NCI-H1436 treated with DMSO at 0.1 percent for 48 hours (cell line): ENCODE measurements at places on chromosomes 6 and 20.

DNA sequence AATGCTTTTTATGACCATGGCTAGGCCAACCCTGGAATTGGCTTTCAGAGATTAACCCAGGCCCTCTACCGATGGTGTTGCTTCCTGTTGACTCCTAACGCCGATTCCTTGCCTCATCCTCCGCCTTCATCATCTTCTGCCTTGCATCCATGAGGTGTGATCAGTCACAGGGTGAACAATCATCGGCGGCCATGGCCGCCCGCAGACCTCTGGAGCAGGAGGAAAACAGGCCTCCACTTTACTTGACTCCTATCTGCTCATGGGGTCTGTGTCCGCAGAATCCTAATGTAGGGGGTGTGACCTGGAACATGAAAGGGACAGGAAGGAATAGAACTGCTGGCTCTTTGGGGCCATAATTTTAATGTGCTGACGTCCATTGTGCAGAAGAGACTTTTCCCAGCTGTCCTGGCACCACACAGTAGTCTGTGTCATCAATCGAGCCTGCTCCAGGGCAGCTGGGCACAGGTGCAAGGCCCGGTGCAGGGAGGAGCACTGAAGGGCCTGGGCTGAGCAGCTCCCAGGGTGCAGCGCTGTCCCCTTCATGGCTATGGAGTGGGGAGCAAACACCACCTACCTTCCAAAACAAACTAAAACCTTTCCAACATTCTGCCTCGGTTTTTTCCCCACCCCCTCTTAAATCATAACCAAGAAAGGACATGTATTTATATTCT, 8.0 kb downstream of the SLC22A3 start:
- DNase-seq: no peak

GRCh38 chr6:68197356-68197755, 437.7 kb upstream of the ADGRB3 start:
- no peak for DNase-seq

DNA sequence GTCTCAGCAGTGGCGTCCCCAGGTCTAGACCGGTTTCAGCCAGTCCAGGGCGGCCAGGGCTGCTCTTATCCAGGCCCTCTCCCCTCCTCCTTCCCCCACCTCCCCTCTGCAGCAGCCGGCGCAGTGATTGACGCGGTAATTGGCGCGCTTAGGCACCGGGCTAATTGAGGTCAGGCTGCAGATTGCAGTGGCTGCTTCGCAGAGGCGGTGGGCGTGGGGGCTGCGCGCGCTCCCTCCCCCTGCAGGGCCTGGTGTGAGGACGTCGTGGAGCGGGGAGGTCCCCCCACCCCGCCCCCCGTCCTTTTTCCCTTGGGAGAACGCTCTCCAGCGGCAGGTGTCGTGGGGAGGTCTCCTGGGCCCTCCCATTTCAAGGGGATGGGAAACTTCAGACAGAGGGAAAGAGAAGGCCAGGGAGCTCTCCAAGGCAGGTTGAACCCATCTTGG, 70.4 kb upstream of the BLCAP start:
- DNase-seq: peak; percentile 81

DNA sequence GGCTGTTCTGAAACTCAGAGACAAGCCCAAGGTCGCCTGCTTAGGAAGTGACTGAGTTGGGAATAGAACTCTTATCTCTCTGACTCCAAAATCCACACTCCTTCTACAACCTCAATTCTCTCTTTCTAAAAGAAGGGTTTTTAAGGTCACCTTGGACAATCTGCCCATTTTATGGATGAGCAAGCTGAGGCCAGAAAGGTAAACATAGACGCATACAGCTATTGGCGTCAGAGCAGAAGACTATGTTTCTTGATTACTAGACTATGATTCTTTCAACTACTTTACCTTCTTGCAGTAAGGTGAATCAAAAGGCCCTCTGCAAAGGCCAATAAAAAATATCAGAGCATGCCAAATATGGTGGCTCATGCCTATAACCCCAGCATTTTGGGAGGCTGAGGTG, 276.6 kb downstream of the CLIC5 start:
- no peak for DNase-seq

DNA sequence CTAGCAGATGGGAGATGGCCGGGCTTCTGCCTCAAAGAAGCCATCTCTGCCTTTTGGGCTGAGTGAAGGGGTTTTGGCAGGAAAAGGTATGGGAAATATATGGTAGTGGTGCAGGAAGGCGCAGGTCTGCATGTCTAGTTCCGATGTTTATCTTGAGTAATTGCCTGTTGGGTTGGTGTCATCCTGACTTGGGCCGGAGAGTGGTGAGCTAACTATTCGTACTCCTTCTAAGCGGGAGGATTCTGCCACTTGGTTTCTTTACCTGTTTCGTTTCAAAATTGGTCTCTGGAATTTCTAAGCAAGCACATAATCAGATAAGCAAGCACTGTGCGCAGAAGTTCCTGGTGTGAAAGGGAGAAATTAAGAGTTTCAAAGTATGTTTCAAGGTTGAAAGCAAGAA, 229.6 kb downstream of the SAMD5 start:
- DNase-seq: no peak

- DNase-seq: no peak
These were observed 51.9 kb upstream of the EDN1 start for GRCh38 chr6:12238219-12238618.

- DNase-seq: no peak
These were observed 1.3 kb downstream of the SOBP start for GRCh38 chr6:107491138-107491609.

DNA sequence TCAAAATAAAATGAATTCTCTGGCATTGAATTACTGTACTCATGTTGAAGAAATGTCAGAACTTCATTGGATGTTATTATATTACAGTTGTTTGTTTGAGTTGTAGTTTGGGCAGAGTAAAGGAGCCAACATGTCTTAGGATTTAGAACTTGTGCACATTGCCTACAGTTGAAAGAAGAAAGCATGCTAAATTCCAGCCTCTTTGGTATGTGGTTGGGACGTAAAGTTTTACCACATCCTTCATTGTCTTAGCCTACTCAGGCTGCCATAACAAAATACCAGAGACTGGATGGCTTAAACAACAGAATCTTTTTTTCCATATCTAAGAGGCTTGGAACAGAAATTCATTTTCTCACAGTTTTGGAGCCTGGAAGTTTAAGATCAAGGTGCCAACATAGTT, 42.4 kb downstream of the HFE start:
- no peak for DNase-seq

DNA sequence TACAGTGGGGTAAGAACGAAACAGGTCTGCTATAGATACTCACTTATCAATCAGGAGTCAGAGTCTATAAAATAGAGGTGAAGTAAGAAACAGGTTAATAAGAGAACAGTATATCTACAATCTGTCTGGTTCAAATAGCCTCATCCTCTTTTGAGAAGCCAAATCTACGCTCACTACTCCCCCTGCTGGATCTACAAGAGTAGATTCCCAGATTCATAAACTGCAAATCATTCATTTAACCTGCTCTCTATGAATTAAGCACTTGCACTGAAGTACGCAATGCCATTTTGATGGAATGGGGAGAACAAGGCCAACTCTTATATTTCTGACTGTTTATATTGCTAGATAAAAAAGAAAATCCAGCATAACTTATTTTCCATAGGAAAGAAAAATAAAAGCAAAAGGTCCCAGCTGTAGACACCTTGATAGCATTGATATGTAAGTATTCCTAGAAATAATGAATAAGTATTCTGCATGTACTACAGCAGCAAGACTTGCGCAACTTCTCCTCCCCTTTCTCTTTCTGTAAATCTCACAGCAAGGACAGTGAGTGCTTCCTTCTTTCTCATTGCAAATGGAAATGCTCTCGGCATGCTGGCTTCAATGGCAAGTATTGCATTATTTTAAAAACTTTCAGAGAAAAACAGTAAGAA, 92.3 kb downstream of the RFX6 start:
- no peak for DNase-seq

- no peak for DNase-seq
These were observed 137.4 kb upstream of the RNF24 start for GRCh38 chr20:4152696-4153235.

GRCh38 chr20:48215536-48215935, 430.3 kb upstream of the SULF2 start:
- DNase-seq: no peak

- no peak for DNase-seq
These were observed 24.0 kb downstream of the JAG1 start for GRCh38 chr20:10649797-10650160.

GRCh38 chr6:53517021-53517420, 27.9 kb downstream of the GCLC start:
- DNase-seq: no peak

GRCh38 chr6:2764610-2765165, 505 bp upstream of the WRNIP1 start:
- peak; percentile 40 for DNase-seq

DNA sequence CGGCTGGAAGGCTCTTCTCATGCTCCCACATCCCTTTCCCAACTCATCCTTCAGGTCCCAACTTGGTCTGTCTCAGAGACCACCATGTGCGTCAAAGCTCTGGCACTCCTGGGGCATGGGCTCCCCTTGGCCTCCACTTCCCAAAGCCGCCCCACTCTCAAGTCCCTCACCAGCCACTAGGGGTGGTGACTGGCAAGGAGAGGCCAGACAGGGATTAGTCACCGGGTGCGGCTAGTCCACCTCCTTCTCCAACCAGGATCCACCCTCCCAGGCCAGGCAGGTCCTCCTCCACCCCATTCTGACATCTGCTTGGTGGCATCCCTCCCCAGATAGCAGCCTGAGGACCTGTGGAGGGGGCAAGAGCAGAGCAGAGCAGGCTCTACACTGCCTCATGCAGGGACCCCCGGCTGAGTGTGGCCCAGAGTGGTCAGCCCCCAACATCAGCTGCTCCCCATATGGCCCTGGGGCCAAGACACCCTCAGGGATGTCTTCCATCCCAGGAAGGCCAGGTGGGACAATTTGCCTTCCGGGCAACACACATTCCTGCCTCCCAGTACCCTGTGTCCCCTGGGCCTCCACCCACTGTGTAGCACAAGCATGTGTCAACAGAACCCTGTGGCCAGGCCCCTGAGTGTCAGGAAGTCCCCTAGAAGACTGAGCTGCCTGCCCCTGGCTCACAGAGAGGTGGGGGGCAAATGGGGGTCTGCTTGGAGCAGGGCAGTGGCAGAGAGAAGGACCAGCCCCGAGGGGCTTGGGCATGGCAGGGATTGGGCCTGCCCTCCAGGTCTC, 29.2 kb downstream of the YTHDF1 start:
- no peak for DNase-seq

DNA sequence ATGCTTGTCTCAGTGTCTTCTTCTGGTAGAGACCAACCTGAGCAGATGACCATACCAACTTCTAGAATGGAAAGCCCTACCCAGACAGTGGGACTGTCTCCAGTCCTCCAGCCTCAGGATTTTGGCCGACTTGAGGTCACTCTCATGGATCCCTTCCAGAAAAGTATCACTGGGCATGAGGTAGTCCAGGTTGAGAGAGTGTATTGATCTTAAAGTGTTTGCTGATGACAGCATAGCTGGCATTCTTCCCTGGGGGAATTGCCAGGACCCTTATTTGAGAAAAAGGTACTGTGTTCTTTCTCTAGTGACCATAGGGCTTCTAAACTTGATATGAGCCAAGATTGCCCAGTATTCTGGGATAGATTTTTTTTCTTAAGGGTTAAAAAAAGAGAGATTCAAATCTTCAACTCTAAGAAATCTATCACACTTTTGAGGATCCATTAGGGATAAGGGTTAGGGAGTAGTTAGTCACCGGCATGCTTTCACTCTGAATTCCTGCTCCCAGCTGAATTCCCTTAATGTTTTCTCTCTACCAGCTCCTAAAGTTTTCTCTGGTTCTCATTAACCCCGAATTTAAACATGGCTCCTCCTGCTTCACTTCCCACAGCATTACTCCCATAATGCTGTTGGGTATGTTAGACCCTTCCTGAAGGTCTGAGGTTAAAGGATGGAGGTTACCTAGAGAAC, 73.6 kb upstream of the FLRT3 start:
- no peak for DNase-seq

DNA sequence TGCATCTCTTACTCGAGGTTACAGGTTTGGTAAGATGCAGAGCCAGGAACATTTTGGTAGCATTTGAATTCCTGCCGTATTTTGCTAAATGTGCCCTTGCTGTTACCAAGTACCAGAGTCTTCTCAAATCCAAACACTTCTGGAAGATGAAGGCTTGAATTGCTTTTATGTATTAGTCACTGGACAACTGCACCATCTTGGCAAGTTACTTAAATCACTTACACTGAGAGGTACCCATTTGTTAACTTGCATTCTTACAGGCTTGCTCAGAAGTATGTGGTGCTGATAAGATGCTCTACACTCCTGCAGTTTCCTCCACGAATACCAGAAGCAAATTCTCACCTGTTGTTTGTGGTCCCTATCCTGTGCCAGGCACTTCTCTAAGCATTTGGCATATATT, 12.7 kb downstream of the IL22RA2 start:
- DNase-seq: no peak

DNA sequence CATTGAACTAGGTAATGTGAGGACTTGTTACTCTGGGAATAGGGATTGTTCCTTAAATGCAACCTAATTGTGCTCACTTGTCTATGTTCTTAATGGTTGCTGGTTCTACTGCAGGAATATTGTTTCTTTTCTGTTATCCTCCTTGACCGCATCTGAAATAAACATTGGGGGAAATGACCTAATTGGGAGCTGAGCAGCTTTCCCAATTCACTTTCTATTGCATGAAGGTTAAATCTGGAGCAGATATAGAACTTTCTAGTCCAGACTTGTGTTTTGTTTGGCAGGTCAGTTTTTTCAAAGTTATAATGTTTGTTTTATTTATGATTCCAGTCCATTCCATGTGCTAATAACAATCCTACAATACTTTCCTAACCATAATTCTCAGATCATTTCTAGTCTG, 981.0 kb upstream of the CITED2 start:
- DNase-seq: no peak

DNA sequence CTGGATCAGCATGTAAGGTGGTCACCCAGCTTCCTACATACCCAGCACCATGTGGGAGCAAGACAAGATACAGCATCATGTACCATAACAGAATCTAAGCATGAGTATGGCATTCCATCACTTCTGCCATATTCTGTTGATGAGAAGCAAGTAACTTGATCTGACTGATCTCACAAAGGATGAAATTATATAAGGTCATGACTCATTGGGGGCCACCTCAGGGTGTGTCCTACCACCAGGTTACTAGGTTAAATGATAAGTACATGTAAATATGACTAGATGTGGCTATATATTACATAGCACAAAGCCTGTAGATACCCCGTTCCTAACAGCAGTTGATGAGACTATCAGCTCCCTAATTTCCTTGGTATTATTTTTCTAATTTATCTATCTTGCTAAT, 213.1 kb downstream of the DOK5 start:
- DNase-seq: no peak
